ENCODE measurements at places on chromosomes 5 and 9.
A peak's percentile ranks its signal among the peaks of the same experiment; 100 is the strongest.

DNA sequence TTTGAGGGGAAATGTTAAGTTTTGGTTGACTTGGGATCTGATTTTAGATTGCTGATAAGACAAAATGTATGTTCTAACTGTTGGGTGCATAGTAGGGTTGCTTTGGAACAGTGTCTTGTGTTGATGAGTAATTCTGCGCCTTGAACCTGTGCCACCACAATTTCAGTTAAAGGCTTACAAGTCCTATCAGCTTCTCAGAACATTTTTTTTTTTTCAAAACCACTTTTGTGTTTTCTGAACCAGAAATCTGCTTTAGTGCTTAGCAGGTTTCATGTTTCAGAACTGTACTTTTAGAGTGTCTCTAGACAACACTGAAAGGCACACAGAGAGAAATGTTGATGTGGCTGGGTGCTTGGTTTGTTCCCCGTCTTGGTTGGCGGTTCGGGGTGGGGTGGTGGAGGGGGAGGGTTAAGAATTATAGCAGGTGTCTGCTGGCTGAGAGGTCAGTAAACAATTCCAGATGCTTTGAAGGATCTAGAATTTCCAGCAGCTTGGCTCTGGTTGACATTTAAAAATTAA is 84.6 kb downstream of the ANKRD55 start:
- no peak for DNase-seq

GRCh38 chr5:158910782-158911692 is 188.7 kb downstream of the EBF1 start:
- DNase-seq = no peak

GRCh38 chr5:78600687-78601414 is 47.7 kb downstream of the LHFPL2 start:
- DNase-seq = no peak

DNA sequence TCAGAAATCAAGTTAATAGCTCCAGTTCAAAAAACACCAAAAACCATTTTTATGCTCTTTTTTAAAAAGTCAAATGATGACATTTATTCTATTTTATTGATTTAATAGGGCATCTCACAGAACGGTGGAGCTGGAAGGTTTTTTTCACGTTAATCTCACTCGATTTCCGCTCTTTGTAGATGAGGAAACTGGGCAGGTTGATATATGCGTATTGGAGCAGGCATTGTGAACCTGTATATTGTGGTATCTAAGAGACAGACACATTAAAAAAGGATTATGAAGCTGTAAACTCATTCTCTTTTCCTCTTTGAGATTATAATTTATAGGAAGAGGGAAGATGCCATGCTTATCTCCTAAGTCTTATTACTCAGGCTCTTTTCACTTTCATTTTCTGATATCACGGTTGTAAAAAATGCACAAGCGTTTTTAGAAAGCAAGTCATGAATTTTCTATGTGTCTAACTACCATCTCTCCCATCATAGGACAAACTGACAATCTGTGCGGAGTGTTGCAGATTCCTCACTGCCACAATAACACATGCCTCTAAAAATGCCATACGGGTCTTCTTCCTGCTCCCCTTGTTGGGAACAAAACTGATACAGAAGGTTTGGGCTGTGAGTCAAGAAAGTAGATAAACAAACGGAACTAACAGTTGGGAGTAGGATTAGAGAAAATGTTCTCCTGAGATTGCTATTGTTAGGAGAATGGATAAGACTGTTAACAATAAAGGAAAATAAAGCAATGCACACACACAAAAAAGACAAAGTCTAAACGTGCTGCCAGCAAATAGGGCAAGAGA is 1997.7 kb downstream of the MAT2B start:
- no peak for DNase-seq

GRCh38 chr5:146647656-146648199 is 131.7 kb upstream of the GPR151 start:
- no peak for DNase-seq

GRCh38 chr9:94872891-94873511 is 146.5 kb downstream of the AOPEP start:
- DNase-seq = no peak

DNA sequence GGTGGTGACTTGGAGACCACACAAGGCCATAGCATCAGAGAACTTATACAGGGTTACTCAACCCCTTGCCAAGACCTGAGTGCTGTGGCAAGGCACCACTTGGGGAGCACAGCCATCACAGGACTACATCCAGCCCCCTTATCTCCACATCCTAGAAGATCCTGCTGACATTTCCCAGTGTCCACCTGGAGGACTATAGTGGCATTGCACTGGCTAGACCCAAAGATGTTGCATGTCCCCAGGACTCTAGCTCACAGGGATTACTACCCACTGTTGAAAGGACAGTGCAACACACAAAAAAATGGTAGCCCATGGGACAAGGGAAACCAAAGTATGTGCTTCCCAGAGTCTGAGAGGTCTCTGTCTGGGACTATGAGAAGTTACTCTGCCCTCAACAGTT is 411.1 kb upstream of the NUDT12 start:
- no peak for DNase-seq

GRCh38 chr9:128495804-128496417 is 8.6 kb upstream of the GLE1 start:
- DNase-seq = no peak

DNA sequence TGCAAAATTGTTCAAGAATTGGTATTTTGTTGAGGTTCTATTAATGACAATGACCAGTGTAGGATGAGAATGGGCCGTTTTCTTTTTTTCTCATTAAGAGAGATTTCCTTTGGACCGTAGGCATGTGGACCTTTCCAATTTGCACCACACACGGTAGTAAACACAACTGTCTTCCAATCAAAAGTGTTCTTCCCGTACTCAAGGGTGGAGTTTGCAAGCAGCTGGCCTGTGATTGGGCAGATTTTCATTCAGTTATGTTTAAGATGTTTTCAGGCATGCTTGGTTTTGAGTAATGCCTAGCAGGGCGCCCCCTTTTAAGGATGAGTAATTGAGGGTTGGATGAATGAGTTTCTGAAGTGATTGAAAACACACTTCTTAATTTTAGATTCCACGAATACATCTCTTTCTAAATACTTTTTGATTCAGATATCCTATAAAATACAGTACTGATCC is 2.5 kb downstream of the KDM3B start:
- DNase-seq = peak; percentile 76

- DNase-seq = no peak
Observed at GRCh38 chr9:7770111-7770510, 29.5 kb downstream of the DMAC1 start.

GRCh38 chr5:34516686-34517085 is 139.4 kb upstream of the RAI14 start:
- DNase-seq = no peak

GRCh38 chr5:133539818-133540217 is 72.5 kb downstream of the FSTL4 start:
- DNase-seq = no peak

DNA sequence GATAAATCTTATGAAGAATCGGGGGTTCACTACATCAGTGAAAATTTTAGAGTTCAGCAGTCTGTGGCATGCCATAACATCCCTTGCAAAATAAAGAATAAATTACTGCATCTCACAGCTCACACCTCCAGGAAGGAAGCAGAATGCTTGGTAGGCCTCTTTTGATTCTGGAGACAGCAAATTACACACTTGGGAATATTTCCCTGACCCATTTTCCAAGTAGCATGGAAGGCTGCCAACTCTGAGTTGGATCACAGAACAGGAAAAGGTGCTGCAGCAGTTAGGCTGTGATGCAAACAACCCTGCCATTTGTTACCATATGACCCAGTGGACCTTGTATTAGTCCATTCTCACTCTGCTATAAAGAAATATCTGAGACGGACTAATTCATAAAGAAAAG is 293.5 kb downstream of the ASTN2 start:
- DNase-seq = no peak

GRCh38 chr9:33198165-33198564 is 31.0 kb upstream of the B4GALT1 start:
- no peak for DNase-seq

- no peak for DNase-seq
Observed at GRCh38 chr9:85054017-85054416, 384.5 kb downstream of the NTRK2 start.

GRCh38 chr9:26271495-26272122 is 593.4 kb upstream of the TUSC1 start:
- DNase-seq = no peak

- DNase-seq = no peak
Observed at GRCh38 chr5:38793099-38793498, 52.7 kb upstream of the OSMR start.

- no peak for DNase-seq
Observed at GRCh38 chr9:16530669-16531642, 339.5 kb downstream of the BNC2 start.

- DNase-seq = no peak
Observed at GRCh38 chr5:39765366-39765765, 340.6 kb upstream of the DAB2 start.

- no peak for DNase-seq
Observed at GRCh38 chr5:7181841-7182240, 214.1 kb upstream of the ADCY2 start.

- DNase-seq = no peak
Observed at GRCh38 chr9:22078081-22078480, 69.0 kb upstream of the CDKN2B start.

DNA sequence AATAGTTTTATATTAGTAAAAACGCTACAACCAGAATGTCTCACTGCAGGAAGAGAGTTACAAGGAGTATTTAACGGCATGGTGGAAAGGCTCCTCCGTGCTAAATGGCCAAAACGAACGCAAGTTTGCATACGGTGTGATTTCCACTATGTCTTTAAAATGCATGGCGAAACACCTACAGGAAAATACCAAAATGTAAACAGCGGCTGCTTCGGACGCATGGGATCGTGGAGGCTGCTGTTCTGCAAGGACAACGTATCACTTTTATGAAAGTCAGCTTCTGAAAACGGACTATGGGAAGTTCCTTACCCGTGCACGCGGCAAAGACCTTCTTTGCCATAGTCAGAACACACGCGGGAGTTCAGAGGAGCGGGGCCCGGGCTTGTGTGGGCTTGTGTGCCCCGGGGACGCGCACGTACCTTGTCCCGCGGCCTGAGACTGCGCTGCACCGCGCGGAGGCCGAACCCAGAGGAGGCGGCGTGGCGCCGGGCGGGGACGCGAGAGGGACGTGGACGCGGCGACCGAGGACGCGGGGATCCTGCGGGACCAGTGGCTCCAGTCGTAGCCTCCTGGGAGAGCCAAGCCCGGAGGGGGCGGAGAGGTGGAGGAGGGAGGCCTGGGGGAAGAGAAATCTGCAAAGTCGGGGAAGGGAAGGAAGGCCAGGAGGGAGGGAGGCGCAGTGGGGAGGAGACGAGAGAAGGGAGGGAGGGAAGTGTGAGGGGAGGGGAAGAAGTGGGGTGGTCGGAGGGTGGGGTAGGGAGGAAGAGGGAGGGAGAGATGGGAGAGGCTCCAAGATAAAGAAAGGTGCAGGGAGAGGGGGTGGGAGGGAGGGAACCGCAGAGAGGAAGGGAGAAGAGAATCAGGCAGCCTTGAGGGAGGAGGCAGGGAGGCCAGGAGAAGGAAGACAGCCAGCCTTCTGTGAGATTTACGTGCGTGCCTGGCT is at the start of gene CMBL:
TSS of gene CMBL (minus strand) at position 697 of the 943 bp plus-strand sequence. CDS start 17,140 bp downstream, outside the sequence.
- no peak for DNase-seq

- no peak for DNase-seq
Observed at GRCh38 chr9:128945798-128946501, 1.5 kb downstream of the DOLK start.

DNA sequence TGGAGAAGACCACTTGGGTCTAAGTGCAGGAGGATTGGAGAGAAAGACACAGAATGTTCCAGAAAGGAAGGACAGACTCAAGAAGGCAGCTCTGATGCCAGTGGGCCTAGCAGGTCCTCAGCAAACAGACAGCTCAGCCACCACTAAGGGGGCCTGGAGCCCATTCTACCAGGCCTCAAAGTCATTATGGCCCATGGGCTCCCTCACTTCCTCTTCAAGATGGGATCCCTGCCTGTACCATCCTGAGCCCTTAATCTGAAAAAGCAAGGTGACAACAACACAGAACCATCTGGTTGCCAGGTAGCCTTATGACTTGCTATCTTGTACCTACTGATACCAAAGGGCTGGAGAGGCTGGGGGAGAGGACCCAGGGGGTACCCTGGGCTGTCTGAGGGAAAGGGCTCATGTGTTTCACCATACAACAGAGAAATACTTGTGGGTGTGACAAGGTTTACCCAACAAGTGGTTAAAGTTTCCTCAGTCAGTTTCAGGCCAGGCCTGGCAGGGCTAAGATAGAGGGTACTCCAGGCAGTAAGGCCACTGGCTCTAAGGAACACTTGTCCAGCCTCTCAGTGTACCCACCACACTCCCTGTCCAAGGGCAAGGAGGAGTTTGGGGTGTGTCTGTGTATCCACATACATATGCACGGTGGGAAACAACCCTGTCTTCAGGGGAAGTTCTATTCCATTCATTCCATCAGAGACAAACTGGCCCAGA is 30.7 kb downstream of the TCF7 start:
- no peak for DNase-seq

GRCh38 chr9:90469865-90470387 is 172.7 kb downstream of the DIRAS2 start:
- no peak for DNase-seq

GRCh38 chr5:74576941-74577456 is 63.5 kb downstream of the ENC1 start:
- DNase-seq = no peak

DNA sequence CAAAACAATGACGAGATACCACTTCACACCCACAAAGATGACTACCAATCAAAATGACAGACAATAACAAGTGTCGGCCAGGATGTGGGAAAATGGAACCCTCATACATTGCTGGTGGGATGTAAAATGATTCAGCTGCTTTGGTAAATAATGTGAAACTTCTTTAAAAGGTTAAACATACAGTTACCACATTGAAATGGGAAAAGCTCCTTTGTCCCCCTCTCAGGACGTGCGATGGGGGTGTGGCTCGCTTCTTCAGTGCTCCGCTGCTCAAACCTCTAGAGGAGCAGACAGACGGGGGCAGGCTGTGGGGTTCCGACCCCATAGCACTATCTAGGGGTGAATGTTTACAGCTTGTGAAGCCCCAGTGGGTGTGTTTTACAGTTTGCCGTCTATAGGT is 8.0 kb upstream of the PLPP6 start:
- DNase-seq = peak; percentile 72

- DNase-seq = no peak
Observed at GRCh38 chr5:147407094-147407681, 102.7 kb downstream of the DPYSL3 start.

DNA sequence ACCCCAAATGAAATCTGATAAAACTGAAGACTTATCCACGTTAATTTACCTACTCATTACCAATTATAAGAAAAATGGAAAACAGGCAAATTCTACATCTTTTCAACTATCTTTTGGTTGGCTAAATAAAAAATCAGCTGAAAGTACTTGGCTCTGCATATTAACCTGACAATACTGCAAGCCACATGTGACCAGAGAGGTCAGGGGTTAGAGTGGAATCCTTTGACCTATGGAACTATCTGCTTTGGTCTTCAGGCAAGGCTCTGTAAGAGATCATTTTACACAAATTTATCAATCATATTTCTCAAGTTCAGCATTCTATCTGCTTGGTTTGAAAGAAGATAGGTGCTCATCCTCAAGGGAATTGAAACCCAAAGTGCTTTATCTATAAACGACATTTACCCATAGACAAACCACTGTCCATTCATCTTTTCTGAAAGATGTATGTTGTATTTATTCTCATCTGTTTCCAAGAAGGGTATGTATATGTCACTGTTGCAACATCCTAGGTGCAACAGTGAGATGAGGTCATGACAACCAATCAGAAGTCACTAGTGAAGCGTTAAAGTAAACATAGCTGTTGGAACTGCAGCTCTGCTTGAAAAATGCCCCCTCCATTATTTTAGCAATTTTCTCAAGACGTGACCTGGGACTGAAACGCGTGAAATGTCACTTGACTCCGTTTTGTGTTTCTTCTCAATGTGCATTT is 144.9 kb upstream of the POU5F2 start:
- DNase-seq = no peak

GRCh38 chr5:145774442-145774841 is 60.7 kb downstream of the PRELID2 start:
- DNase-seq = no peak

- DNase-seq = no peak
Observed at GRCh38 chr9:116471093-116471906, 215.8 kb upstream of the TRIM32 start.
